Stimulated activated naive B cell treated with anti-CD40 and anti-IgM and Interleukin-4, amounts not matched to agents 10 μg/mL and 1 μg/mL and 100 μg/mL, for 72 hours (primary cell): ENCODE measurements at places on chromosomes 1 and 21.

GRCh38 chr1:221515496-221515895, 226.4 kb downstream of the DUSP10 start:
- DNase-seq = no peak

DNA sequence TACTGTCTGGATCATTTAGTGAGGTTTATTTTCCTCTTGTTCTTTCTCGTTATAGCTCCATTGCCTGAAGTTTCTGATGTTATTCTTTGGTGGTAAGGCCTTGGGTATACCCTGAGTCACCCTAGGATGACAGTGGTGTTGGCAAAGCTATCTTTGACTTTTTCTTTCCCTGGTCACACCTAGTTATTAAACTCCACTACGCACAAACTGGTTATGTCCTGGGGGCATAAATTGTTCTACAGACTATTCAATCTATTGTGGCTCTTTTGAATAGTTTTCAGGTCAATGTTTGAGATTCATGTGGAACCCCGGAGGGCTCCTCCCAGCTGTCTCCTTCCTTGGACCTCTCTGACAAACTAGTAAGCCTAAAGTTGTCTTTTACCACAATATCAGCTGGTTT, 157.7 kb downstream of the SLC35F3 start:
- DNase-seq = no peak

DNA sequence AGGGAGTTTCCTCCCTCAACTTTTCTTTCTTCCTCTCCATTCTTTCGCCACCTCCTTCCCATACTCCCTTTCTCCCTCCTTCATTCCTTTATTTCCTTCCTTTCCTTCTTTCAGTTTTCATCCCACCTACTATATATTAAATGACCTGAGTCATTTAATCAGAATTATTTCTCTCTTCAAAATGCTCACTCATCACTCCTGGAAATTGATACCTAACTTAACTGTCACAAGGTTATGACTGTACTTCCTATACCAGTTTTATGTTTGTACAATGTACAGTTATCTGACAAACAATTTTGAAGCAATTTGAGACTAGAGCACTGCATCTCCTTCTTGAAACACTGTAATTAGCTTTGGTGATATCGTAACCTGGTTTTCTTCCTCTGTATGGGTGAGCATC, 41.4 kb downstream of the NEXN start:
- DNase-seq = no peak

DNA sequence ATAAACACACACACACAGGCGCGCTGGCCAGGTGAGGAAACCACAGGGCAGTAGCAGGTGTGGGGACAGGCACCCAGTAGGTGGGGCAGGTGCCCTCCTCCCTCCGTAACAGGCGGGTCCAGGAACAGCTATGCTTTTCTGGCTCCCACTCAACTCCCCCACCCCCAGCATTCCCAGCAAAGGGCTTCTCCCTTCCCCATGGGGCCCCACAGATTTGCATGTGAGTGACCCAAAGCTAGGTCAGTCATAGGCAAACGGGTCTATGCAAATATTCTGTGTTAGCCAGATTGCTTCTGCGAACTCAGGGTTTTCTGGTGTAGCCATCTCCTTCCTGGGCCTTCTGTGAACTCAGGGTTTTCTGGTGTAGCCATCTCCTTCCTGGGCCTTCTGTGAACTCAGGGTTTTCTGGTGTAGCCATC, 114.2 kb downstream of the SIK1 start:
- no peak for DNase-seq

- no peak for DNase-seq
These were observed 69.7 kb downstream of the TTLL7 start for GRCh38 chr1:83929184-83929583.

- DNase-seq = no peak
These were observed 62.8 kb downstream of the NRIP1 start for GRCh38 chr21:15001857-15002606.

DNA sequence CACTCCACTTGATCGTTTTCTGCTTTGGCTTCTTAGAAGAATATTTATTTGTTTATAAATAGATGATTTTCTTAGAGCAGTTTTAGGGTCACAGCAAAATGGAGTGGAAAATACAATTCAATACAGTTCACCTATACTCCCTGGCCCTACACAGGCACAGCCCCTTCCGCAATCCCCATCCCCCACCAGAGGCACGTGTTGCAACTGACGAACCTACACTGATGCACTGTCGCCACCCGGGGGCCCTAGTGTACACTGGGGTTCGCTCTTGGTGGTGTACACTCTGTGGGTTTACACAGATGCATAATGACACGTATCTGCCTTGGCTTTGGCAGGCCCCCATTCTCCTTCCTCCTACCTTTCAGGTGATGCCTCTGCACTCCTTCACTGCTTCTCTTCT, 8.0 kb downstream of the ECHDC2 start:
- no peak for DNase-seq

- DNase-seq = no peak
These were observed 66.7 kb downstream of the MAN1A2 start for GRCh38 chr1:117433943-117434342.

DNA sequence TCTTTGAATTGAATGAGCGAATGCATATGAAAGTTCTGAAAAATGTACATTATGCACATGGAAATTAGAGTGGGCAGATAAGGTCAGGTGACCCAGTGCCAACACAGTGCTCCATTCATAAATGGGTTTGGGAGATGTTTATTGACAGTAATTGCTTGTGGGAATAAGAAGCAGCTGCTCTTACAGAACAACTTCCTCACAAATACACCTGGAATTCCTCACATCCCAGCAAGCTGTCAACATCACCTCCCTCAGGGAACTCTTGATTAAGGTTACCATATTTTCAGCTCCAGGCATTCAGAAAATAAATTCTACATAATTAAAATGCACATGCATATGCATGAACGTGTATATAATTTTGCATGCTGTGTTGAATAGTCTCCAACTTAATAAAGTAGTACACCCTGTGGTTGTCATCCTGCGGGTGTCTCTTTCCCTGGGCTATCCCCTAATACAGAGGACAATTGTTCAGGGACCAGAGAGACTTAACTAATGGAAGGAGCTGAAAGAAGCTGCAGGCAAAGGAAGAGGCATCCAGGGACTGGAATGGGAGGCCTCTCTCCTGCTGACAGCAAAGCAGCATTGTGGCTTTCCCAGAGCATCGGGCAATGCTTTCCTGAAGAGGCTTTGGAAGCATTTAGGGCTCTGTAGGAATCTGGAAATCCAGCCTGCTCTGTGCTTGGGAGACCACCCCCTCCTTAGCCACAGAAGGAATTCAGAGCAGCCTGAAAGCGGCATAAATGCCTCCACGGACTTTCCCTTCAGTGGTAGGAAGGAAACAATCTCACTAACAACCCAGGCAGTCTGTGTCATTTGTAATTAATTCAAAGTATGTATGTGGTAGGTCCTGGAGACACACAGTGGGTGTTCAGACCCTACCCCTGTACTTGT, 55.2 kb upstream of the GNG12 start:
- DNase-seq = no peak

DNA sequence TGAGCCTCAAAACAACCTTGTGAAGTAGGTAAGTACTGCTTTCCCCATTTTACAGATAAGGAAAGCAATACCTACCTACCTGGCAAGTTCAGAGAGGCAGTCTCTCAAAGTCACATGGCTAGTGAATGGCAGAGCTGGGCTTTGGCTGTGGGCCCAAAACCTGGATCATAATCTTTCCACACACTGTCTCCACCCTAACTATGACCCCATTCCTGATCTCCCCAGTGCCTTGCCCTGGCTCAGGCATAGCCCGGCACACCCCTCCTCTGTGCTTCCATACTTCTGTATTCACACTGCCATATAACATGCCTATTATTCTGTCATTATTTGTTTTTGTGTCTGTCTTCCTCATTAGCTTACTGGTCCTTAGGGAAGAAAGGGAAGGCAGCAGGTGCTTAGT, 15.9 kb downstream of the GNG12 start:
- no peak for DNase-seq

GRCh38 chr1:209485167-209485566, 98.3 kb upstream of the CAMK1G start:
- no peak for DNase-seq

DNA sequence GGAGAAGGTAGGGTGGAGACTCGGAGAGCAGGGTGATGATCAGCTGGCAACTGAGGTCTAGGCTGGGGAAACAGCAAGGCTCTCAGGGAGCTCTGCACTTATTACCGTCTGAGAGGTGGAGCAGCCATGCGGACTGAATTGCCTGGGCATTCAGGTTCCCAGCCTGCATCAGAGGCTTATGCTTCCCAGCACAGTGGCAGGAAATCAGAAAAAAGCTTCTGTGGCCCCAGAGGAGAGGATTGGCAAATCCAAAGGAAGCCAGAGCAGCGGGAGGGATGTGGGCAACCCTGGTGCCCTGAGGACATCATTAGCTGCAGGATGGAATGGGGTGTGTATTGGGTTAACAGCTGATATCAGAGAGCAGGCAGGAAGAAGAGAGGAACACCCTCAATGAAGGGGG, 374.1 kb upstream of the POU3F1 start:
- DNase-seq = no peak

- no peak for DNase-seq
These were observed 1.5 kb upstream of the TMEM200B start for GRCh38 chr1:29125237-29125641.

DNA sequence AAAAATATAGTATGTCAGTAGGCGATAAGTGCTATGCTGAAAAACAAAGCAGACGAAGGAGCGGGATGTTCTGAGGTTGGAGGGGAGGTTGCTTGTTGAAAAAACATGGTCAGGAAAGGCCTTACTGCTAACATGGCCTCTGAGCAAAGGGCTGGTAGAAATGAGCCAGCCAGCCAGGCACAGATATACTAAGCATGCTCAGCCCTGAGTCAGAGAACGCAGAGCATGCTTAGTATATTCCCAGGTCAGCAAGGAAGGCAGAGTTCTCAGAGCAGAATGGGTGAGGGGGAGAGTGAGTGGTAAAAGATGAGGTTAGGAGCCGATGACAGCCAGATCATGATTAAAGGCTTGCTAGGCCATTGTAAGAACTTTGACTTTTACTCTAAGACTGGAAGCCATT, 36.7 kb downstream of the ZBTB40 start:
- DNase-seq = no peak

DNA sequence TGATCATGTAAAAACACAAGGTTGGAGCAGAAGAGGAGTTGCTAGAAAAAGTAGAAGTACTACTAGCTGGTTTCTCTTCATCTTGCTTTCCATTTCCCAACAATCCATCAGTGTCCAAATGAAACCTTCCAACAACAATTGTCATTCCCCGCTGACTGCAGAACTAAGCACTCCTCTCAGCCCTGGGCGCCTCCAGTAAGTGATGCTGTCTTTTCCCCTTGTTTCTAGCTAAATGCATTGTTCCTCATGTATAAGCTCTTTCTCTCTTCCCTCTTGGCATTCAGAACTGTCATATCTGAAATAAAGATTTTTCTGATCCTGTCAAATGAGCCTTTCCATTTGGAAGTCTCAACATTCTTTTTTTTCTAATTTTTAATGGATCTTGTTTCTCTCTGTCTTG, 68.7 kb downstream of the FCRL5 start:
- no peak for DNase-seq

GRCh38 chr21:23218667-23219066, 2220.5 kb downstream of the NCAM2 start:
- no peak for DNase-seq

DNA sequence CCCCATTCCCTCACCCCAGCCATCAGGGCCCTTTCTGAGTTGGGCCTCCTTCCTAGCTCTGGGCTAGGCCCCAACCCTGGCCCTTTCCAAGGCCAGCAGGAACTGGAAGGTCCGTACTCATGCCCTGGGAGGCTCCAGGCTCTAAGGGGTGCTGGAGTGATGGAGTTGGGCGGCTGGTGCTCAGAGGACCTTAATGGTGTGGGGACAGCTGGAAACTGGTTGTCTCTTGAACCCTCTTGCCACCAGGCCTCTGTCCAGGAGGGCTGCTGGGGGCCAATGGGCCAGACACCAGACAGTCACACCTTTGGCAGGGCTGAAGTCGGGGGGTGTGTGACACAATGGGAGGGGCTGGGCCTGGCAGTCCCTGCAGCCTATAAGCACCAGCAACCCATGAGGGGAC, 9.2 kb upstream of the PADI1 start:
- DNase-seq = no peak

DNA sequence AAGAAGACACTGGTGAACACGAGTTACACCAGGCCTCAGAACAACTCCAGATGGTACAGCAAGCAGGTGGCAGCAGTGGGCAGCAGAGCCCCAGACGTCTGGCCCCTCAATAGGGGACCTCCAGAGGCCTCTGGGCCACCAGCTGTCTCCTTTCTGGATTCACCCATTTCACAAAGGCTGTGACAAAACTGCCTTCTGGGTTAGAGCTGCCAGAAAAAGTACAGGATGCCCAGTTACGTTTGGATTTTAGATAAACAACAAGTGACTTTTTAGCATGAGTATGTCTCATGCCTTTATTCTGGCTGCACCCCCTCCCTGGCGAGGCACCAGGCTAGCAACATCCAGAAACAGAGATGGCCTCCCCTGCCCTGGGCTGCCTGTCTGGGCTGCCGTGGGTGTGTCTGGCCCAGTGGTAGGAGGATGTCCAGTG, 30.1 kb downstream of the ITPKB start:
- no peak for DNase-seq

GRCh38 chr1:37484325-37485051, 10.1 kb downstream of the ZC3H12A start:
- DNase-seq = no peak

- no peak for DNase-seq
These were observed 19.3 kb downstream of the SLC19A1 start for GRCh38 chr21:45522986-45523385.

DNA sequence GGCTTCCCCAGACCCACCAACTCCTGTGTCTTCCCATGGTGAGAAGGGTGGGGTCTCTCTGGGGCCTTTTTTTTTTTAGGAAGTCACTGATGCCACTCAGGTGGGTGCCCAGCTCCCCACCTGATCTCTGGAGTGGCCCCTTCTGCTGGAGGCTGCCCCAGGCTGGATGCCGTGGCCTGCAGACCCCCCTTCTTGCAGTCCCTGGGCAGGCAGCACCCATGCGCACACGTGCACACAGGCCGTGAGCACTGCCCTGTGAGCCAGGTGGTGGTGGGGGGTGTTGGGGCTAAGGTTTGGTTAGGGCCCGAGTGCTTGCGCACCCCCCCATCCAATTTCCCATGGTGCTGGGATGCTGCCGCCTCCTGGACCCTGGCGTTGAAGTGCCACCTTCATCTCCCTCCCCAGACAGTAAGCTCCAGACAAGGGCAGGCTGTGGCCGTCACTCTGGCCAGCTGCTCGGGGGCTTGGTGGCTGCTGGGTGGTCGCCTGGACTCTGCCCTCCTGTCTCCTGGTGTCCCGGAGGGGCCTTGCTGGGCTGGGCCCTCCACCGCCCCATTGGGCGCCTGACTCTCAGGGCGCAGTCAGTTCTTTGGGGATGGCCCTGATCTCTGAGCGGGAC, 50.6 kb downstream of the SKI start:
- no peak for DNase-seq
